ENCODE measurements at places on chromosomes 13 and 19.

- DNase-seq, result no peak
Observed at GRCh38 chr19:8096071-8096470, 43.5 kb downstream of the CCL25 start.

DNA sequence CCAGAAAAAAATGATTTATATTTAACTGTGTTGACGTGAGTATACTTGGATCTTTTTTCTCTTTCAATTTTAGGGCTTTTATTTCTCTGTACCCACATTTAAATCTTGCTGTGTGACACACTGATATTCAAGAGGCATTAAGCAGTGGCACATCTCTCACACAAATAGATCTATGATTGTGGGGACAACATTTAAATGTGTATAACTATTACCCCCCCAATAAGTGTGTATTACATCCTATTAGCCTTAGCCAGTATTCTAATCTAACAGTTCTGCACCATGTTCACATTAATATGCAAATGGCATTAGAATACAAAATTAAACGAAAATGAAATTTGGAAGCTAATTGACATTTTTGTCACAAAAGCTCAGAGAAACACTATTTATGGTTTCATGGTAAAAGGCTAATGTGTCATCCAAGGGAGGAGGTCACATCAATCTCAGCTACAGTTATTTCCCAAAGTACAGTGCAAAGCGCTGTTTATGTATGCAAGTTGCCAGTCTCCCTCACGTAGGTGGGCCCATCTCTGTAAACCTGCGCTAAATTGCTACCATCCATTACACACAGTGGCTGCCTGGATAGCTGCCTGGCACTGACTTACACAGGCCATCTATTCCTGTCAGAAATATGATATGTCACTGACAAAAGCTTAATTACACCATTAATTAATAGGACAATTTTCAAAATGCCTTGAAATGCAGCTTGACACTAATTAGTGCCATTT is 984.7 kb upstream of the PCDH9 start:
- no peak for DNase-seq

DNA sequence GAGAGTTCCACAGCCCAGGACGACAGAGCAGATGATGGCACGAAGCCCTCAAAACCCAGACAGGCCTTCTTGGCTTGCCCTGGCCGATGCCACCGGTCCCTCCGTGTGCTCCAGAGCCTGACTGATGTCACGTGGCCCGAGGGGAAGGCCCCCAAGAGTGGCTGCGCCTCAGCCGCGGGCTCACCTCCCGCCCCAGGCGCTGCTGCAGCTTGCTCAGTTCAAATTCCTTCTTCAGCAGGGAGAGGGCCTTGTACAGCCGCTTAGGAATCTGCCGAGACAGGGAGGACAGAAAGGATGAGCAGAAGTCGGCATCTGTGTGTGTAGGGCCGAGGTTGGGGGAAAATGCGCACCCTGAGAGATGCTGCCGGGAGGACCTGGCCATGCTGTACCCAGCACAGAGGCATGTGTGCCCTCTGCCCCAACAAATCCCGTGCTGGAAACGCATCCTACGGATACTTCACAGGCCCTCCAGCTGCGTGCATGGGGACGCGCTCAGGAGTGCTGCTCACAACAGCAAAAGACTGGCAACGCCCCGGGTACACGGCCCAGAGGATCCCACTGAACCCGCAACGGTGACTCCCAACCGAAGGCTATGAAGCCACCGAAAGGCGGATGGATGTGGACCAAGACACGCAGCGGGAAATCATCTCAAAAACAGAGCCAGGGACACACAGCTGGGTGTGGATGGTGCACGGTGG is 12.9 kb downstream of the LONP1 start:
- no peak for DNase-seq

DNA sequence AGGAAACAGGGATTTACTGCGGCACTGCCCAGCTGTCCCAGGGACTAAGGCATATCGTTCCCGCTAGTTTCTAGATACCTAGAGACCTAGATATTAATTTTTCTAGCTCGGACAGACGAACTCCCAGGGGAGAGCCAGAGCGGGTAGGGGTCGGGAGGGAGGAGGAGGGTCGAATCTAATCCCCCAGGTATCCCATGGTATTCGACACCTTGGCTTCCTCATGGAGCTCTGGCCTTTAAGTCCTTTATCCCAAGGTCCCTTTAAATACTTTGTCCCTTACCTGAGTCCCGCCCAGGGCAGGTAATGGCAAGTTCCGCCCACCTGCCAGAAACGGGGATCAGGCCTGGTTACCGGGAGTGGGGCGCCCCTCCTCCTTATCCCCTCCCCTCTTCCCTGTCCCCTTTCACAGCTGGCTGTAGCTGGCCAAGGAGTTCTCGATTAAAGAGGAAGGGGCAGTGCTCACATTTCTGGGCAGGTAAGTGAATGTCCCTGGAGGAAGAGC is at the start of gene PRRG2:
PRRG2 (plus strand) TSS at position 310 of the 502 bp plus-strand sequence. CDS start 1,904 bp downstream, outside the sequence.
- no peak for DNase-seq

GRCh38 chr13:77874406-77874805 is 44.2 kb downstream of the EDNRB start:
- no peak for DNase-seq

DNA sequence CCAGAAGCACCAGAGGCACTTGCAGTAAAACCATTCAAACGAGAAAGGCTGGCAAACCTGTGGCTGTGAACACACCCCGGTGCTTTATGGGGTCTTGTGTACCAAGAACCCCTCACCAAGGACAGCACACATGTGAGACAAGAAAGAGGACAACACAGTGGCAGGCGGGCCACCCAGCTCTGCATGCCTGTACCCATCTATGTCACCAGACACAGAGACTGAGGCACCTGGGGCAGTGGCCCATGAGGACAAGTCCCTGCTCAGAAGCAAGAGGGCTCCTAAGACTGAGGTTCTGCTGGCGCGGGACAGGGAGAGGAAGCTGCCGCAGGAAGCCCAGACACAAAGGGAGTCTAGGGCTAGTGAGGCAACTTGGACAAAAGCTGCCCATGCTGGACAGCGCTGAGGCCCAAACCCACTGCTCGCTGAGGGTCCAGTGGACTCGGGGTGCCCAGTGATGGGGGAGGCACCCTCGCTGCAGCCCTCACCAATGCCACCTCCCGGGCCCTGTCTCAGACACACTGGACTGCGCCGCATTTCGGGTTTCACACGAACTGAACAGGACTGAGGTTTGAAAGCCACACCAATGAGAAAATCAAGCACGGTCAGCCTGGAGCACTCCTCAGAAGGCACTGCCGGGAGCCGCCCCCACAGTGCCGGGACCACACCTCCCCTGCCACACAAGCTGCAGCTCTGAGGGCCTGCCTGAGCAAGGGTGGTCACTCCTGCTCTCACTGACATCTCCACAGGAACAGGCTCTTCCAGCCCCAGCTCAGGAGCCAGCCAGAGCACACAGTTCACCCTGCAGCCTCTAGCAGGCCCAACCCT is 232.7 kb downstream of the TUBA3C start:
- DNase-seq, result no peak

Data from activated CD4-positive, alpha-beta T cell treated with anti-CD3 and anti-CD28 coated beads for 24 hours (primary cell).